Activated CD4-positive, alpha-beta T cell treated with anti-CD3 and anti-CD28 coated beads, Interleukin-2, amount 10 ng/mL, durations not matched to agents 24 days and 14 days (primary cell): ENCODE measurements at places on chromosomes 16 and 17. TPM values are rescaled to one million over a fixed set of nuclear protein-coding genes. Genes with fewer than 3 reads are reported as not detected.

DNA sequence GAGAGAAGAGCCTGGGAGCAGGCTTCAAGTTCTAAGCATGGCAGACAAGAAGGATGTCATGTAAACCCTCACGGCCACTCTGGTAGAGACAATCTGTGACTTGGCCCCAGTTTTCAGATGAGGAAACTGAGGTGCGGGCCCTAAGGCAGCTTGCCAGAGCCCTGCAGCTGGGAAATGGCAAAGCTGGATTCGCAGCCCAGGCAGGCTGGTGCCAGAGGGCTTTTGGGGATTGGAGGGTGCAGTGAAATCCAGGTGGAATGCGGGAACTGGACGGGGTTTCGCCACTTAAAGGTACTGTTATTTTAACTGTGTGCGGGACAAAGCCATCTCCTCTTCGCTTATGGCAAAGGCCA lies 477 bp upstream of the OSGIN1 start:
- no peak for DNase-seq

Gene B3GNT9
- 5.5 and 5.6 TPM in 2 replicates for total RNA-seq

Gene DPEP3
- not detected in 2 replicates for total RNA-seq

Gene TBC1D26
- not detected in 2 replicates for total RNA-seq

DNA sequence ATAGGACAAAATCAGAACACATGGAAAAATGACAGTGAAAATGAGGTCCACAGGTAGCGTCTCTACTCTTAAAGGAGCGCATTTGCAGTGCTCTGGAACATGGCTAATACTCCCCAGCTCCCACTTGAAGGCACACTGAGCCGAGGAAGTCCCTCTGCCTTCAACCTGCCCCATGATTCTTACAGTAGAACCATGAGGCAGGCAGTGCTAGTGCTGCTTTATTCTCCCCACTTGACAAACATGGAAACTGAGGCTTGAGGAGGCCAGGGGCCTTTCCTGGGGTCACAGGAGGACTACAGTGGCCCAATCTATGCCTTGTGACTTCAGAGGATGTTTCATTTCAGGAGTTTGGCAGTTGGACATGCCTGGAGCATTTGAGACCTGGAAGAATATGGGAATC lies 244.1 kb upstream of the MAF start:
- no peak for DNase-seq

DNA sequence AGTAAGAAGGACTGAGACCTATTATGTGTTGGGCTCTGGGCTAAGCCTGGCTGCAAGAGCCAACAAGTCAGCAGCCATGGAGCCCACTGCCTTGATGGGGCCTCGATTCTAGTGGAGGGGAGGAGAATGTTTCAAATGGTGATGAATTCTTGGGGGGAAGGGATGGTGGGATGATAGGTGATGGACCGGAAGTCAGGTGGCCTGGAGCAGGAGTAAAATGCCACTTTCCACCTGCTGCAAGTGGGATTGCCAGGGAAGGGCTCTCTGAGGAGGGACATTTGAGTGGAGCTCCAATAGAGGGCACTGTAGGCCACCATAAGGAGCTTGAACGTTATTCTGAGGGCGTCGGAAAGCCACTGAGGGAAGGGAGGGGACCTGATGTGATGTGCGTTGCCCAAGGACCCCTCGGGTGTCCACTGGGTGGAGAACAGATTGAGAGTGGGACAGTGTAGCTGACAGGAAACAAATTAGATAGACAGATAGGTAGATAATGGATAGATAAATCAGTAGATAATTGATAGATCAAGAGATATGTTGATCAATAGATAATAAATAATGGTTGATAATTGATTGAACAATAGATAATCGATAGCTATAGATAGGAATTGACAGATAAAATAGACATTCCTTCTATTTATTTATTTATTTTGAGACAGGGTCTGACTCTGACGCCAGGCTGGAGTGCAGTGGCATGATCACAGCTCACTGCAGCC lies 18.2 kb upstream of the NXPH3 start:
- peak; percentile 81 for DNase-seq

Gene CORO1A
- total RNA-seq, result 748 and 758 TPM in 2 replicates

DNA sequence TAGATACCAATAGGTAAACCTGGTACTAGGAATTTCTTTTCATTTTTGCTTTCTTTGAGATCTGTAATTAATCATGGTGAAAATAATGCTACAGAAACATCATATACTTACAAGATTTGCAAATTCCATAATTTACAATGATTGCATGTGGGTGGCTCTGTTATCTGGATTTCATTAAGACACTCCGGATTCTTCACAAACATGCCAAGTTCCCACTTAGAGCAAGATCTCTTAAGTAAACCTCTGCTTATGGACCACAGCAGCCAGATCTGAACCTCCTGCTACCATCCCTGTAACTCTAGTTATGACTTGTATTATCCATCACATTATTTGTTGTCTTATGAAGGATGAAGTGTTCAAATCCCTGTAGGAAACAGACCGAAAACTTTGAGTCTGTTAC lies 424.7 kb downstream of the CDH13 start:
- no peak for DNase-seq

DNA sequence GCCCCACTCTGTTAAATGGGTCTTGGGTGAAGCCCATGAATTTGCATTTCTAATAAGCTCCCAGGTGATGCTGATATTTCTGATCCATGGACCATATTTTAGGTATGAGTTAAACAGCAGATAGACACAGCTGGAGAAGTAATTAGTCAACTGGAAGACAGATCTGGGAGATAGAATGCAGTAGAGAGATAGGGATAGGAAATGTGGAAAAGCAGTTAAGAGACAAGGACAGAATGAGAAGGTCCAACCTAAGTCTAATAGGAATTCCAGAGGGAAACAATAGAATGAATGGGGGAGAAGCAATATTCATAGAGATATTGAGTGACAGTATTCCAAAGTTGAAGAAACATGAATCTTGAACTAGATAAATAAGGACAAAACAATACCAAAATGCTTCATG lies 71.7 kb downstream of the GPRC5B start:
- DNase-seq, result peak; percentile 6

Gene PRR29
- 0.12 and 0.47 TPM in 2 replicates for total RNA-seq

- DNase-seq, result no peak
Measured at GRCh38 chr17:50900383-50900892, 34.3 kb upstream of the TOB1 start.
